ENCODE measurements at places on chromosomes 5 and 9.

- no peak for DNase-seq
Measured at GRCh38 chr5:2757563-2758351, 6.3 kb upstream of the IRX2 start.

- DNase-seq, result no peak
Measured at GRCh38 chr5:76389513-76390154, 13.5 kb upstream of the IQGAP2 start.

- DNase-seq, result no peak
Measured at GRCh38 chr9:34087370-34087769, 38.7 kb upstream of the UBAP2 start.

DNA sequence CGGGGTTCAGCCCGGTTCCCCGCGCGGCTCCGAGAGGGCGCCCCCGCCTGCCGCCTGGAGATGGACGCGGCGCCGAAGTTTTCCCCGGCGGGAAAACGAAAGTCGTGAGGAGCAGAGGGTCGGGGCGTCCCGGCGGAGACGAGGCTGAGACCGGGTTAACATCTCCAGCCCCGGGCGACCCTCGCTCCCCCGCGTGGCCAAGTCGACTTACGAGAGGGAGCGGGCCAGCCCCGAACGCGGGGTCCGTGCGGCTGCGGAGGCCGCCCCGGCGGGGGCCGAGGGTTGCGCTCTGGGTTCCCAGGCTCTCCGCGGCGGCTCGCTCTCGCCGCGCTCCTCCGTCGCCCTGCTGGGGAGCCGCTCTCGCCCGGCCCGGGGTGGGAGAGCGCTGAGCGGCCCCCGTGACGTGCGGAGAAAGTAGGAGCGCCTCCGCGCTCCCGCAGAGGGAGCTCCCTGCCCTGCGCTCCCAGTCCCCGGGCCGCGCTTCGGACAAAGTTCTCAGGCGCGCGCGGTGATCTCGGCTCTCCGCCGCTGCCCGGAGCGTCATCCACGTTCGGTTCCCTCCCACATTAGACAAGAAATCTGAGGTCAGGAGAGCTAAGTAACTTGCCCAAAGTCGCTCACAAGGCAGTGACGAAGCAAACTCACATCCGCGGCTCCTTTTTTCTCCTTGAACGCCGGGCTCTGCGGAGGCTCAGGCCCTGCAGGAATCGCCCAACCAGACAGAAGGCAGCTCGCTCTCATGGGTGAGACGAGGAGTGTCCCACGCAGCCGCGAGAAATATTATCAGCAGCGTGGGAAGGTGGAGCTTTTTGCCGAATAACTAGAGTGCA, 1.2 kb upstream of the GCNT4 start:
- DNase-seq, result no peak

GRCh38 chr5:159610966-159611579, 280.8 kb upstream of the IL12B start:
- DNase-seq, result no peak

DNA sequence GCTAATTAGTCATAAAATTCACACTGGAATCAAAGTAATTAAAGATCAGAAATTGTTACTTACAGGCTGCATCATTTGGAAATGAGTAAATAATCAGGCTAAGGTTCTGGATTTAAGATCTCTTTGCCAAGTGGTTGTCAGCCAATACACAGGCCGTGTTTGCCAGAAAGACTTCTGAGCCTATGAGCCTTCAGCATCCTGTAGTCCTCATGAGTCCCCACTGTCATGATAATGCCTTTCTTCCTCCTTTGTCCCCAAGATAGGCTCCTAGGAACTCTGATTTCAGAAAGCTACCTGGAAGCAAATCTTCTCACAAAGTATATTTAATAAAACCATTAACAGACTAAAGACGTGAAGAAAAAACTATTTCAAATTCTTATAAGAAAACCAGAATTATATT, 810.5 kb downstream of the DNAH5 start:
- DNase-seq, result no peak

- DNase-seq, result no peak
Measured at GRCh38 chr5:124524552-124525232, 221.7 kb downstream of the ZNF608 start.

DNA sequence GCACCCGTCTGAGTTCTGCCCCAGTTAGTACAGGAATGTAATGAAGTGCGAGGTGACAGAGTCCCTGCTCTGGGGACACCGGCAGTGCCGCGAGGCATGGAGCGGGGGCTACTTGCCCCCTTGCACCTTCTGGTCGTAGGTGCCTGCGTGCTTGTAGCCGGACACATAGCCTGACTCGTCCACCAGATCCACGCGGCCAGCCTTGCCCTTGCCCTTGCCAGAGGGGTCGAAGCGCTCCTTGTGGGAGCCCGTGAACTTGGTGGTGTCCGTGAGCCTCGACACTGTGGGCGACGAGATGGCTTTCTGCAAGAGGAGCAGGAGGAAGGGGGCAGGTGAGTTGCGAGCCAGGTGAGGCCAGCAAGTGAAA, 28.2 kb downstream of the TPPP start:
- DNase-seq, result no peak

DNA sequence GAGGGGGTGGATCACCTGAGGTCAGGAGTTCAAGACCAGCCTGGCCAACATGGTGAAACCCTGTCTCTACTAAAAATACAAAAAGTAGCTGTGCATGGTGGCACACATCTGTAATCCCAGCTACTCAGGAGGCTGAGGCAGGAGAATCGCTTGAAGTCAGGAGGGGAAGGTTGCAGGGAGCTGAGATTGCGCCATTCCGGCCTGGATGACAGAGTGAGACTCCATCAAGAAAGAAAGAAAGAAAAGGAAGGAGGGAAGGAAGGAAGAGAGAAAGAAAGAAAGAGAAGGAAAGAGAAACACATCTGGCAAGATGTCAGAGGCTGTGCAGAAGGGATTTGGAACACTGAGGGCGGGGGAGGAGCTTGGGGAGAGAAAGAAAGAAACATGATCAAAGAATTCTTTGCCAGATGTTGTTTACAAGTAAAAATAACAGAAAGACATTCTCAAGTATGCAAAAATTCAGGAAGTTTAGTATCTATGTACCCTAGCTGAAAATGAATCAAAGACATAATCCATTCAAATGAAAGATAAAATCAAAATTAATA, 93.7 kb downstream of the AK8 start:
- DNase-seq, result no peak

GRCh38 chr5:132429463-132430440, 60.2 kb downstream of the SLC22A5 start:
- DNase-seq, result no peak

GRCh38 chr9:79945495-79945894, 373.7 kb downstream of the TLE4 start:
- DNase-seq, result no peak

- DNase-seq, result no peak
Measured at GRCh38 chr5:10524376-10525123, 39.3 kb upstream of the ANKRD33B start.

GRCh38 chr5:171845857-171846256, 60.2 kb downstream of the SMIM23 start:
- no peak for DNase-seq

DNA sequence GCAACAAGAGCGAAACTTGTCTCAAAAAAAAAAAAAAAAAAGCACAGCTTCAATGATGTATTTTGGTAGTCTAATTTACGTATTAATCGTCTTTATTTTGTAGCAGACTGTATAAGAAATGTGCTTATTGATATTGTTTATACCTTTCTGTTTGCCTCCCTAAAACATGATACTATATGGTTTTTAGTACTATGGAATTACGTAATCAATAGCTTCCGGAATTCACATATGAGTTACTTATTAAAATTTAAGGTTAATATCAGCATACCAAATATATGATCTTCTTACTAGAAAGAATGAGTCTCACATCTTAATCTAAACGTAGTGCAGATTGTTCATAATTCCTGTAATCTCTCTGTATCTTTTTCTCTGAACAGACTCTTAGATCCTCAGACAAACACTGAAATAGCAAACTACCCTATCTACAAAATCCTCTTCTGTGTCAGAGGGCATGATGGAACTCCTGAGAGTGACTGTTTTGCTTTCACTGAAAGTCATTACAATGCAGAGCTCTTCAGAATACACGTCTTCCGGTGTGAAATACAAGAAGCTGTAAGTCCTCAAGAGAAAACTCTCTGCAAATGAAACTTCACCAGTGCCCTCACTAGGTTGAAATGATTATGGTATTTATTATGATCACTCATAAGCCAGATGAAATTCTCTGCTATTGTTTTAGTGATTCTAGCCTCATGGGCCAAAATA, 44.4 kb upstream of the GPR21 start:
- no peak for DNase-seq

DNA sequence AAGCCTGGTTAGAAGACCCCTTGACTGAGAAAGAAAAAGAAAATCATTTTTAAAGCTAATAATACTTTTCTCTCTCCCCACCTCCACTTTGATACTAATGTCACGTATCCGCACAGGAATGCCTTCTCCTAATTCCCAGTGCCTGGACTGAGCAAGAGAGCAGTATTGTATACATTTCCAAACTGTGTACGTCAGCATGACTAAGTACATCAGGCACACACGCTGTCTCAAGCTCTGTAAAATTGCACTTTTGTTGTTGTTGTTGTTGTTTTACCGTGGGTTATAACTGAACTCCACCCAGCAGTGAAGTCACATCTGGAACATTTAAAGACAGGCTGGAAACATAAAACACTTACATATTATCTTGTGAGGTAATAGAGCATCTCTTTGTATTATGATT, 407.6 kb downstream of the DNAH5 start:
- no peak for DNase-seq

- no peak for DNase-seq
Measured at GRCh38 chr5:111392181-111392580, 120.2 kb downstream of the STARD4 start.

GRCh38 chr5:673831-674629, 19.1 kb downstream of the TPPP start:
- DNase-seq, result no peak

All from stimulated activated CD8-positive, alpha-beta memory T cell treated with anti-CD3 and anti-CD28 coated beads, Interleukin-4, amount 100 ng/mL, for 1 hour (primary cell).